Activated naive CD4-positive, alpha-beta T cell (primary cell): ENCODE measurements at places on chromosomes 2 and 18.

DNA sequence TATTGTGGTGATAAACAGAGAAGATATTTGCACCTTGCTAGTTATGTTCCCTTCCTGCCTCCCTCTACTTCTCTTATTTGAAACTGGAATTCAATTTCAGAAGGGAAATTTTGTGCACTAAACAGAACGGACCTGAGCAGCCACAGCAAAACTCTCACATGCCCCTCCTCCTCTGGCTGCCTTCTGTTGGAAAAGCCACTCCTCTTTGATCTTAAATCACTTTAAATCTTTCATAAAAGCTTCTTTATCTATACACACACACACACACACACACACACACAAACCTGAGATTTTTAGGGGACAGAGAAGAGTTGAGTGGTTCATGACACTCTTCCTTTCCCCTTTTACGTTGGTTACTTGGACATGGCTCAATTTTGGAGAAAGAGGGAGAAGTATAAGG, 5.6 kb downstream of the TBR1 start:
- DNase-seq, result no peak

DNA sequence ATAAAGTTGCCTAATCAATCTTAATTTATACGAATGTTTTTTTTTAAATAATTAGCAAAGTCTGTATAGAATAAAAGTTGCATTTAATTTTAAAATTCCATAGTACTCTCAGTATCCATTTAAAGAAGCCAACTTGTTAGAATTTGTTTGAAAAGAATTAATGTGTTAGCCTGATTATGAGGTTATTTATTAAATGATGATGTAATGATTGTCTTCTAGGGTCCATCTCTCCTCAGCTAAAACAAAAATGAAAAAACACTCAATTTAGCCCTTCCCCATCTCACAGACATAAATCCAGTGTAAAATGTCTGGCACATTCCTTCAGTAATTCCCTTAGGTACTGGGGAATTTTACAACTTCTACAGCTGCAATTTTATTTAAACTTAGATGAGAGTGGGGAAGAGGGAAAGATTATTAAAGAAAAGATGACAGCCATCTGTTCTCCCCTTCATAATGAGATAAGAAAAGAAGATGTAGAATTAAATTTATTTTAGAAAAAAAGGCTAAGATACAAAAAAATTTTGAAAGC, 68.6 kb downstream of the BARD1 start:
- no peak for DNase-seq

GRCh38 chr18:50704357-50704940, 115.4 kb downstream of the MRO start:
- no peak for DNase-seq

GRCh38 chr2:219410390-219410789, 7.8 kb upstream of the DES start:
- no peak for DNase-seq

GRCh38 chr2:230075988-230076631, 7.4 kb upstream of the SLC16A14 start:
- DNase-seq, result no peak

- no peak for DNase-seq
Measured at GRCh38 chr2:41933046-41933420, 114.8 kb upstream of the PKDCC start.

- DNase-seq, result no peak
Measured at GRCh38 chr2:43032213-43033015, 194.0 kb downstream of the ZFP36L2 start.

DNA sequence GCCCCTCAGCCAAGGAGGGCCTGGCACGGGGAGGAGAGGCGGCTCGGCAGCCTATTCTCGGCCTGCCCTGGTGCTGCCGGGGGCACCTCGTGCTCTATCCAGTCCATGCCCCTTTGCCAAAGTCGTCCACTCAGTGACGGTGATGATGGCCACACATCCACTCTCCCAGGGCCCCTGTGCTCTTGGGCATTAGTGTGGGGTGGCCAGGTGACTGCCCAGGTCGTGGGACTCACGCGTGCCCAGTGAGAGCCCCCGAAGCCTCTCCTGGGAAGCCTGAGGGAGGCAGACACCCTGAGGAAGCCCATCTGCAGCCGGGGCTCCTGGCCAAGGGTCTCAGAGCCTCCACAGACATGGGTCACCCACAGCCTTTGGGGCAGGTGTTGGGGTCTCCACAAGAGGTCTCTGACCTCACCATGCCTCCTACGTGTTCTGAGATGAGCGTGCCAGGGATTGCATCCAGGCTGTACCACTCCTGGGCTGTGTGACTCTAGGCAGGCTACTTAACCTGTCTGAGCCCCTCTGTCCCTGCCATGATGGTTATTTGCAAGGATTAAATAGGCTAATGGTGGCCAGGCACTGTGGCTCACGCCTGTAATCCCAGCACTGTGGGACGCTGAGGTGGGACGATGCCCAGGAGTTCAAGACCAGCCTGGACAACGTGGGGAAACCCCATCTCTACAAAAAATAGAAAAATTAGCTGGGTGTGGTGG, 12.9 kb downstream of the RAMP1 start:
- no peak for DNase-seq

DNA sequence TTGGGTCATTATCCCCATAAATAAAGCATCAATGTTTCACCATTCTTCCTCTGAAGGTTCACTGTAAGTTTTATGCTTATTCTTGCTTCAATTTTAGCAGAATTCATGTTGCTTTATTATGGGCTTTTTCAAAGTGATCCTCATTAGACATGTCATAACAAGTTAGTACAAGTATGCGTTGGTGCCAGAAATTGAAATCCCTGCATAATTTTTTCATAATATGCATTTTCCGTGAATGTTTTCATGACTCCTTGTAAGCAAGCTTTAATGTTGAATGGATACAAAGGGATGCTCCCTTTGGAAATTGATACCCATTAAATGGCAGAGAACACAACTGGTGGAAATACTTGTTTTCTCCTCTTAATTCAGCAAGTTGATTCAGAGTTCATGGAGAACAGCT, 179.7 kb downstream of the ST6GAL2 start:
- DNase-seq, result no peak

- DNase-seq, result no peak
Measured at GRCh38 chr2:2452961-2453360, 121.9 kb upstream of the MYT1L start.

DNA sequence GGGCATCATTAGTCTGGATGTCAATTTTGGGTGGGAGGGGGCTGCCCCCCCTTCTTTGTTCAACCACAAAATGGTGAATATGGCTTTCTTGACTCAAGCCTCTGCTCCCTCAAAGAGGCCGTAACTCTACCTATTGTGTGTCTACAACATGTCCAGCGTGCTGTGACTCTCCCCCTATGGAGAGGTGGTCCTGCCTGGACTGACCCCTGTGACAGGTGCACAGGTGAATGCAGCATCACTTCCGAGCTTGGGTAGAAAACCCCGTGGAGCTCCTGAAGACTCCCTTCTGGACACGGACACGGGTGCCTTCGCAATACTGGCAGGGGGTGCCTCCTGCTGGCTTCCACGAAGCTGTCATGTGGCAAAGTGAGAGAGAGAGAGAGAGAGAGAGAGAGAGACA, 397.8 kb downstream of the GALR1 start:
- DNase-seq, result no peak

DNA sequence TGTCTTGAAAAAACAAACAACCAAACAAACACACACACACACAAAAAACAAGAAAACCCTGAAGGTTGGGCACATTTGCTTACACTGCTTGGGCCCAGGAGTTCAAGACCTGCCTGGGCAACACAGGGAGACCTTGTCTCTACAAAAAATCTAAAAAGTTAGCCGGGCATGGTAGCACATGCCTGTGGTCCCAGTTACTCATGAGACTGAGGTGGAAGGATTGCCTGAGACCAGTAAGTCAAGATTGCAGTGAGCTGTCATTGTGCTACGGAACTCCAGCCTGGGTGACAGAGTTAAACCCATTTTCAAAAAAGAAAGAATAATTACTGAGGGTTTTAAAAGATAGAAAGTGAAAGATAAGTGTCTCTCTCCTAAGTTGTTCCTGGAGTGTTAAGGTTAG, 103.4 kb downstream of the MBD5 start:
- no peak for DNase-seq

- DNase-seq, result no peak
Measured at GRCh38 chr18:34511435-34511834, 198.7 kb upstream of the DTNA start.

DNA sequence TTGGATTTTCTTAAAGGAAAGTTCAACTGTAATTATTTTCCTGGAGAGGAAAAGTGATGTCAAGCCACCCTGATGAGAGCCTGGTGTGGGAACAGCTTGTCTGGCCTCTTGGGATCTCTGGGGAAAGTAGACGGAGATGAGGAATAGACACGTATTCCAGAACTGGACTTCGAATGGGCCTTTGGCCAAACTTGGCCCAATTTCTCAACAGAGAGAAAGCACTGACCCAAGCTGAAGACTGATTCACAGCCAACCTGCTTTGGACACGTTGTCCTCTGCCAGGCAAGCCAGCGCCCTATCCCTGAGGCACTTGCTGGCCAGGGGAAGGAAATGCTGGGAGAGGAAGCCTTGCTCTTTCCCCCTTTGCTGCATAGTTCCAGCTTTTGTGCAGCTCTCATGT, 70.8 kb upstream of the CTAGE1 start:
- no peak for DNase-seq

GRCh38 chr2:175036582-175037018, 31.4 kb upstream of the CHN1 start:
- no peak for DNase-seq
